CD4-positive, alpha-beta T cell treated with Interleukin-4 for 4 hours (primary cell): ENCODE measurements at places on chromosomes 11 and 22.

- DNase-seq, result no peak
Observed at GRCh38 chr11:2555336-2555735, 110.5 kb downstream of the KCNQ1 start.

GRCh38 chr11:12922980-12923507 is 86.1 kb upstream of the RASSF10 start:
- no peak for DNase-seq

GRCh38 chr22:30905696-30906341 is 62.8 kb downstream of the MORC2 start:
- DNase-seq, result no peak

DNA sequence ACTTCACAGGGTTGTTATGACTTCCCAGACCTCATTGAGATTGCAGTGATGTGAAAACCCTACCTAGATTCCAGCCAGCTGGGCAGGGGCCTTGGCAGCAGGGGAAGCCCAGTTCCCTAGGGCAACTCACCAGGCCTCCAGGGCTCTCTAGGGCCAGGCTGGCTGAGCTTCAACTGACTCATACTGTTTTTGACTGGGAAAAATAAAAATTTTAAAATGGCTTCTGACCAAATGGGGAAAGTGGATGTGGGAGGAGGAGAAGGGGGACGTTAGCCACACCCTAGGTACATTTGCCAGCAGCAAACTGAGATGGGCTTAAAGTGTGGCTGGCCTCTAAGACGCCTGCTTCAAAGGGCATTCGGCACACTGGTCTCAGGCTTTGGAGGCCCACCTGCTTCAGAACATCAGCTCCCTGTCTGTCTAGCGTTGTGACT is 39.0 kb downstream of the BMAL1 start:
- no peak for DNase-seq

GRCh38 chr11:132610216-132610615 is 922.1 kb downstream of the OPCML start:
- DNase-seq, result no peak

DNA sequence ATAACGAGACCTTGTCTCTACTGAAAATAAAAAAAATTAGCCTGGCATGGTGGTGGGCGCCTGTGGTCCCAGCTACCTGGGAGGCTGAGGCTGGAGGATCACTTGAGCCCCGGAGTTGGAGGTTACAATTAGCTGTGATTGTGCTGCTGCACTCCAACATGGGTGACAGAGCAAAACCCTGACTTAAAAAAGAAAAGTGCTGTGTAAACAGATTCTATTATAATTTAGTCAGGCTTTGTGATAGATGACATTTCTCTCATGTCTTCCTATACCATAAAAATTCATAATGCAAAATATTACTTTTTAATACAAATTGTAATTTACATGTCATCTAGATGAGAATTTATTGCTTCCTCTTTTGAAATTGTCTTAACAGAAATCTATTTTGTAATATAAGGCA is 94.1 kb downstream of the MTMR3 start:
- DNase-seq, result no peak
